ENCODE measurements at places on chromosomes 1 and 21. TPM values are rescaled to one million over a fixed set of nuclear protein-coding genes. Genes with fewer than 3 reads are reported as not detected.

IL12RB2 gene
- total RNA-seq: 0.98 TPM

GRCh38 chr1:235468004-235468403, 36.2 kb downstream of the B3GALNT2 start:
- no peak for DNase-seq

GRCh38 chr1:204814166-204814884, 56.3 kb upstream of the NFASC start:
- no peak for DNase-seq

DNA sequence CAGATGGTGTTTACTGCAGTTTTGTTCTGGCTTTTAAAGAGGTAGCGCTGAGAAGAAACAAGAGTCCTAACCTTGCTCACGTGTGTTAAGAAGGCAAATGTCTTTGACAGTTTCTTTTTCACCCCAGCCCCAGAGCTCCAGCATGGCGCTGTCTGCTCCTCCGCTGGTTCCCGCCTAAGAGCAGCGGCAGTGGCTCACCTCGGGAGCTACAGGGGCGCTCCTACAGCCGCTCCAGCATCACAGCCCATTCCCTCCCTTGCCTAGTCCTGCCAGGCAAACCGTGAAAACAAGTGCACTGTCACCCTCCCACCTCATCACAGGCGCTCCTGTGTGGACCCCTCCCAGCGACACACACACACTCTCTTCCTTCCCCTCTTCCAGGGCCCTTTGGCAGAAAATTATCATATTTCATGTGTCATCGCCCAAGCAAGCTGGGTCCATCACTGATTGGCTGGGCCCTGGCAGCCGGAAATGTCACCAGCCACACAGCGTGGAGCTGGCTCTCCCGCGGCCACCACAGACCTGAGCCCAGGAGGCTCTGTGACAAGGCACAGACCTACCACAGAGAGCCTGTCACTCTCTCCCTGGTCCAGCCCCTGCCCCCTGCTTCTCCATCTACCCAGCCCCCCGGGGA, 1.2 kb upstream of the HIVEP3 start:
- DNase-seq: peak; percentile 74

- no peak for DNase-seq
Observed at GRCh38 chr1:66135161-66135560, 342.5 kb downstream of the PDE4B start.

CRP gene
- total RNA-seq: not detected
